ENCODE measurements at places on chromosomes 11 and 22.

DNA sequence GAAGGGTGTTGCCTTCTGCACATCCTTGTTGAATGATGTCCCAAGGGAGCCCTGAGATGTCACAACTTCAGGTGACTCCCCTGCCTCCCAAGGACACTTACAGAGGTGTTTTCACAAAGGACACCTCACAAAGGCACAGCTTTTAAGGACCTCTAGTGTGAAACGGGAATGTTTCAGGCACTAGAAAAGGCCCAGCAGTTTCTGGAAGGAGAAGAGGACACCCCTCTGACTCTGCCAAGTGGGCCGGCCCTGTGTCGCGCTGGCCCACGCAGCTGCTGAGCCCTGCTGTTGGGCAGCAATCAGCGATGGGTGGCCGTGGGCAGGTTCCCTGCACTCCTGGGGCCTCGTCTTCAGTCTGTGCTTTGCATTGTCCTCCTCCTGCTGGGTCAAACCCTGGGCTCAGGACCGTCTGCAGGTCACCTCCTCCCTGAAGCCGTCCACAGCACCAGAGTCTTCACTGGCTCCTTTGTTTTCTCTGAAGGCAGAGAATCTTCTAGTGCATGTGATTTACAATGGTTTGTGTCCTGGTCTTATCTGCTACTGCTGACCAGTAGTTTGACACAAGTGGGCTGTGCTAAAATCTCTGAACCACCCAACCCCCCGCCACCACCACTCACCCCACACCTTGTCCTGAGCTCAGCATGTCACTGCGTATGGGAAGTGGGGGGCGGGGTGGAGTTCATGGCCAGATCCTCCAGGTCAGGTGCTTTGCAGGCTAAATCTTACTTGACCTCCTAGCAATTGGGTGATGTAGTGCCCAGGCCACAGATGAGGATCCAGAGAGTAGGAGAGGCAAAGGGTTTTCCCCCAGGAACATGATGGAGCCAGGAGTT, 3.2 kb downstream of the LINC01488 start:
- ATAC-seq: no peak

- peak; percentile 18 for ATAC-seq
Observed at GRCh38 chr11:116580799-116581198, 192.0 kb downstream of the BUD13 start.

- no peak for ATAC-seq
Observed at GRCh38 chr11:1656670-1657069, 27.1 kb downstream of the KRTAP5-5 start.

GRCh38 chr22:17773606-17774205, 563 bp downstream of the BID start:
- peak; percentile 84 for ATAC-seq

- ATAC-seq: no peak
Observed at GRCh38 chr11:118900535-118901384, 17.1 kb downstream of the CXCR5 start.

- peak; percentile 93 for ATAC-seq
Observed at GRCh38 chr11:102599642-102600261, 25.4 kb downstream of the MMP20 start.

GRCh38 chr11:73376803-73377629, 817 bp downstream of the RELT start:
- peak; percentile 55 for ATAC-seq

DNA sequence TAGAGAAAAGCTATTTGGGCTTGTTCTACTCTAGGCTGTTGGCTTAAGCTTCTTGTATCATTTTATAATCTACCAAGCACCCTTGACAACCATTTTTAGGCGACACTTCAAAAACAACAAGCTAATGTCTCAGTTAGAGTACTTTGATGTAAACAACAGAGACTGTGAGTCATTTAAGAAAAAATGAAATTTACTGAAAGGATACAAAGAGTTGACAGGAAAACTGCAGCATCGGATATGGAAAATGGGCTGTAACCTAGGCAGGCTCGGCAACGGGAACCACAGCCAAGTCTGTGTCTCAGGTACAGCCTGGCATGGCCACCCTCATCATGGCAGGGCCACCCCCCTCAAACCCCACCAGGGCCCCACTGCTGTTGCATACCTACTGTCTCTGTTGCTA, 4.4 kb upstream of the RNF169 start:
- ATAC-seq: no peak

- no peak for ATAC-seq
Observed at GRCh38 chr11:66854729-66855211, 2.1 kb upstream of the LRFN4 start.

- ATAC-seq: peak; percentile 69
Observed at GRCh38 chr22:28799606-28800307, 612 bp downstream of the XBP1 start.

DNA sequence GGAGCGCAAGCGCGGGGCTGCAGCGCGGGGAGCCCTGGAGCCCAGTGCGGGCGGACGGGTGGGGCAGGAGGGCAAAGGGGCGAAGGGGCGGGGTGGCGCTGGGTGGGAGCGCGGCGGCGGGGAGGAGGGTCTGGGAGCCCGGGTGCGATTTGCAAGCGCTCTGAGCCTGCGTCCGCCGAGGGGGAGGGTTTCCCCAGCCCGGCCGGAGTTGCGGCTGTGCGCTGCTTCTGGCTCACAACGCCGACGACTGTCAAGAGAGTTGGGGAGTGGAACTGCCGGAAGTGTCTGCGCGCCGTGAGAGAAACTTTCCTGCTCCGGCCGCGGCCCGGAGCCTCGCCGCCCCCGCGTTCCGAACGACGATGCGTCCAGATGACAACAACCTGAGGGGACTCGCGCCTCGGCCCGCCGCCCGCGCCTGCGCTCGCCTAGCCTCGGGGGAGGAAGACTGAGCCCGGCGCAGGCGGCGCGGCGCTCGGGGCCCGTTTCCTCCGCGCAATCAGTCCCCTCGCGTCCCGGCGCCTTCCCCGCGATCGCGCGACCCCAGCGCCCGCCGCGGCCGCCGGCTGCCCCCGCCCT, at the start of gene ARHGAP42:
ARHGAP42 (plus strand) TSS at position 235 of the 576 bp plus-strand sequence. CDS start 391 bp downstream, outside the sequence.
- peak; percentile 67 for ATAC-seq

DNA sequence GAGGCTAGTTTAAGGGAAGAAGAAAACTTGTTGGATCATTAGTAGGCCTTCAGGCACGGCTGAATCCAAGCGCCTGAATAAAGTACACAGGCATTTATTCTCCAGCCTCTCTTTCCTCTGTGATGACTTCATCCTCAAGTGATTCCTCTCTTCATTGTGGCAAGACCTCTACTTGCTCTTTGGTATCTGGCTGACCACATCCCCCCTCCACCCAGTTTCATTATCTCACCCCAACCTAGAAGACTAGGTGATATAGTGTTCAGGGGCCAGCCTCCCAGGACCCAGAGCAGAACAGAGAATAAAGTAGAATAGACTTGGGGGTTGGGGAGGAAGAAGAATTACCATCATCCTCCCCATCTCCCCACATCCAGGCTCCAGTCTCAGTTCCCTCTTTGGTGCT, 189.3 kb downstream of the MIAT start:
- no peak for ATAC-seq

DNA sequence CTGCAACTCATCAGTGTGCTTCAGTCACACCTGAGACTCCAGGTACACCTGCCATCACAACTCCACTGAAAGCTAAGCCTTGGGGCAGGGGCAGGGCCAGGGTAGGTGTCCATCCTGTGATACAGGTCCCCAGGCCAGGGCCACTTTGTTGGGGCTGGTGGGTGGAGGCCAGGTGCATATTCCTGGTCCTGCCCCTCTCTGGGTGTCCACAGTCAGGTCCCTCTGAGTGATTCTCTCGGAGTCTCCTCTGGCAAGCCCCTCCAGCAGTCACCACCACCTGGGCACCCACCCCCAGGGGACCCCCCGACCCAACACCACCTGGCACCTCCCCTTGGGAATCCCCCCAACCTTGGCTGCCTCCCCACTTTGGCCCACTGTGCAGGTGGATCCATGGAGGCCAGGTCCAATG, 9.5 kb upstream of the ACR start:
- ATAC-seq: no peak

DNA sequence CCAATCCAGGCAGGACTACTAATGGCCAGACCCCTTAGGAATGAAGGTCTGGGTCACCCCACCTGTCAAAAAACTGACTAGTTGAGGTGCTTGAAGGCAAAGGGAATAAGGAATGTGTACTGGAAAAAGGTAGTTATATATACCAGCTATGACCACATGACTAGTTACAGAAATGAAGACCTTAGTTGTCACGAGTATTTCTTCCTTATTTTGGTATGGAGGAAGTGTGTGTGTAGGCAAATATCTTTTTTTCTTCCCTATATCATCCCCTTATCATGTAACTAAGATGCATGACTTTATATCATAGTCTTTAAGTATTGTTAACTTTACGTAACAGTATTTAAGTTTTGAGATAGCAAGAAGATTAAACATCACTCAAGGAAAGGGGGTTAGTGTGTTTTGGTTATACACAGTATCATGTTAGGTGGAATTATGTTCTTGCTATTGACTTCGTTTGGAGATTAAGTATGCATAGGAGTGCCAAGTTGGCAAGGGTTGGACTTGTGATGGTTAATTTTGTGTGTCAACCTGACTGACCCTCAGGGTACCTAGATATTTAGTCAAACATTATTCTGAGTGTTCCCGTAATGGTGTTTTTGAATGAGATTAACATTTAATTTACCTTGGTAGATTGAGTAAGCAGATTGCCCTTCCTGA, 38.2 kb upstream of the NARS2 start:
- no peak for ATAC-seq

DNA sequence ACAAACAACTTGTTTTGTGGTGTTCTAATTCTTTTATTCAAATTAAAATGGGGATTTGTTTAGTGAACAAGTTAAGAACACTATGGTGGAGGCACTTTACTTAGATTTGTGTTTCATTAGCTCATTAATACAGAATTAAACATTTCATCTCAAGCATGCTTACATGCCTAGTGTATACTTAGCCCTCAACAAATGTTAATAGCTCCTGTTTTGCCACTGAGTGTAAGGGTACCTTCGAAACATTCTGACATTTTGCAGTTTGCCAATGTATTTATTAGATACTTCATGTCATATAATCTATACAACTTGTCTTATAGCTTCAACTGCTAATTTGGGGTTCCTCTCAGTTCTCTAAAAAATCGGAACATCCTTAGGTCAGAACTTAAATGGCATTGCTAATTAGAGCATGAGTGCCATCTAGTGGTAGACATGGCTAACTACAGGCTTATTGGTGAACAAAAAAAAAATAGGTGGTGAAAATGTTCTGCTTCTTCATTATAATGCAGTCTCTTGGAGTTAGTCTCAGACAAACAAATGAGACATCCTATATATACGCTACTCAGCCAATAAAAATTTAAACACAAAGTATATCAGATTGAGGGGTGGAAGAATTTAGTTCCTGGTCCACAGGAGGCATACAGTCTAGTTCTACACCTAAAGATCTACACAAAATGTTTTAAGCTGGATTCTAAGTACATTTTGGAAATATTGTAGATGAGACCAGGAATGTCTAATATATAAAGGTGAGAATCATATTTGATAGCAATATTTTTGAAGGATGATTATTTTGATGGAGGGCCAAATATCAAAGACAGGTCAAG, 4.9 kb upstream of the CNTN5 start:
- no peak for ATAC-seq

Measured in motor neuron (in vitro differentiated cells).